Stimulated activated CD8-positive, alpha-beta memory T cell treated with anti-CD3 and anti-CD28 coated beads, Interleukin-2, amount 100 ng/mL, for 1 hour (primary cell): ENCODE measurements at places on chromosomes 1 and 21.

DNA sequence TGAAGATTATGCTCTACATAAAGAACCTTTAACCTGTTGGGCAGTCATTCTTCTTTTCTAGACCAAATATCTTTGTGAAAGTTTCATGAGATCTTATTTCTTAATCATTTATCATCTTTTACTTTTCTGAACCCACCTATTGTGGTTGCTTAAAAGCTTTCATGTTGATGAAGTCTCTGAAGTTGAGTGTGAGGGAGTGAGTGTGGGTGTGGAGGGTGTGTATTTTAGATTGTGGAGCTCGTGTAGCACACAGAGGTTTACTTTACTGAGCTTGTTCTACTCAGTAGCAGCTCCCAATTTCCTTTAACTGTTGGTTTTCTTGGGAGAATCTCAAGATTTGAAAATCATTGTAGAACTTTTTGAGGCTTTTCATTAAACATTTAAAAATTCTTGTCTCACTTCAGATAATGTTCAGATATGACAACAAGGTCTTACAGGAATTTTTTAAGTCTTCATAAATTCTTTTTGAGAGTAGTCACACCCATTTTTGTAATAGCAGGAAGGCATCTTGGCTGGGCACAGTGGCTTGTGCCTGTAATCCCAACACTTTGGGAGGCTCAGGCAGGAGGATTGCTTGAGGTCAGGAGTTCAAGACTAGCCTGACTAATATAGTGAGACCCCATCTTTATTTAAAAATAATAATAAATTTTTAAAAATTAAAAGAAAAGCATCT is 17.0 kb downstream of the SRRM1 start:
- DNase-seq: no peak

- no peak for DNase-seq
Measured at GRCh38 chr1:54973205-54973921, 7.1 kb upstream of the TMEM61 start.

- DNase-seq: no peak
Measured at GRCh38 chr1:15835205-15835740, 12.2 kb upstream of the SPEN start.

GRCh38 chr1:1264868-1265272 is 8.8 kb downstream of the UBE2J2 start:
- no peak for DNase-seq

DNA sequence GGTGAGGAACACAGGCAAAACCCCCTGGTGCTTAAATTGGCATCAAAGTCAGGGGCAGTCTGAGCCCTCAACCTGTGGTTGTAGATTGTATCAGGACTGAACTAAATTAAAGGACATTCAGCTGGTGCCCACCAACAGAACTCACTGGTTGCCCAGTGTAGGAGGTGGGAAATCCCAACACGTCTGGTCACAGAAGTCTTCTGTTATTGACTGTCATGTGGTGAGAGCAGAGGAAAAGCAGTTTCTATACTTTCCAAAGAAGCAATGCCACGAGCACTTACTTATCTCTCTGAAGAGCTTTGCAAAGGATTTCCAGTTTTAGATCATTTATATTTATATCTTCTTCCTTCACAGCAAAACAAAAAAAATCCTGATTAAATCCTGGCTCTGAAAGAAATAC is 15.0 kb upstream of the ACTA1 start:
- no peak for DNase-seq

DNA sequence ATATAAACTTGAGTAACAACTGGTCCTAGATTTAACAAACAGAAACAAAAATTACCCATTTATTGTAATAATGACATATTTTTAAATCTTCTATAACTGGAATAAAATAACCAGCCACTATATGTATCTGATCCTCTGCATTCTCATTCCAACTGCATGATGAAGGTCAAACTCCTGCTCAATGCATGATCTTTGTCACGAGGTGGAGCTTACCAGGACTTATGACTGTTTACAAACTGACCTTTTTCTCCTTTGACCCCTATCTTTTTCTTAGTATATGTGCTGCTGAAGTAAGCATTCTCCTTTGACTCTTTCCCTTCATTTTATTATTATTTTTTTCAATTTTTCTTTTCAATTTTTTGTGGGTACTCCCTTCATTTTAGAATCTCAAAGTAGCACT is 252.2 kb downstream of the PDE4B start:
- no peak for DNase-seq

GRCh38 chr1:17080880-17081279 is 27.0 kb upstream of the SDHB start:
- no peak for DNase-seq

- no peak for DNase-seq
Measured at GRCh38 chr1:10829965-10830515, 33.6 kb upstream of the CASZ1 start.

DNA sequence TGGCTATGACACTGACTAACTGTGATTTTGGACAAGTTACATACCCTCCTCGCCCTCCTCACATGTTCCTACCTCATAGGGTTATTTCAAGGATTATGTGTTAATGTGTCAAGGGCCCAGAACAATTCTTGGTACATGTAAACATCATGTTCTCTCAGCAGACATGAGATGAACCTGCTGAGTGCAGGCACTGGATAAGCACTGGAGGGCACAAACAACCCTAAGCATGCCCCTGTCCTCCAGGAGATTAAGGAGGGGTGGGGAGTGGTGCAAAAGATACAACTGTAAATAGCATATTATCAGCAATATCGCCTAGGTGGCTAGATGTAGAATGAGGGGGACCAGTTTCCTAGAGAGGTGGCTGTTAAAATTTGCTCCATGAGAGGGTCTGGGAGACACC is 17.7 kb upstream of the RGS16 start:
- DNase-seq: no peak

DNA sequence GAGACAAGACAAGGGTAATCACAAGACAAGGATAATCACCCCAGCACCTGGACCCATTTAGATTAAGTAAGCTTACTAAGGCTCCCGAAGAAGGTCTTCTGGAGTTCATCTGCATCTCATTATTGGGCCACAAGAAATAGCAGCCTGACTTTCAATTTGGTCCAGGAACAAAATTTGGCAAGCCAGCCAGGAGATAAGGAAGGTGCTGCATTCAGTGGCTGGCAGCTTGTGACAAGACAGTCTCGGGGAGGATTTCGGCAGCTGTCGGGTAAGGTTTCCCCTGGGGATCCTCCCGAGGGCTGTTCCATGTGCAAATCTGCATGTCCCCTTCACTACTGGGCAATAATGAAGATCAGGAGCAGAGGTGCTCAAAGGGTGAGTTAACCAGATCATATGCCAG is 195.2 kb downstream of the FCRL5 start:
- no peak for DNase-seq

GRCh38 chr1:48495166-48495565 is 23.2 kb upstream of the SPATA6 start:
- DNase-seq: no peak

- DNase-seq: no peak
Measured at GRCh38 chr1:9785406-9785805, 38.4 kb downstream of the CLSTN1 start.

GRCh38 chr1:206557636-206558473 is 50.5 kb downstream of the RASSF5 start:
- DNase-seq: no peak

GRCh38 chr1:228876187-228876586 is 140.9 kb downstream of the RHOU start:
- DNase-seq: no peak

DNA sequence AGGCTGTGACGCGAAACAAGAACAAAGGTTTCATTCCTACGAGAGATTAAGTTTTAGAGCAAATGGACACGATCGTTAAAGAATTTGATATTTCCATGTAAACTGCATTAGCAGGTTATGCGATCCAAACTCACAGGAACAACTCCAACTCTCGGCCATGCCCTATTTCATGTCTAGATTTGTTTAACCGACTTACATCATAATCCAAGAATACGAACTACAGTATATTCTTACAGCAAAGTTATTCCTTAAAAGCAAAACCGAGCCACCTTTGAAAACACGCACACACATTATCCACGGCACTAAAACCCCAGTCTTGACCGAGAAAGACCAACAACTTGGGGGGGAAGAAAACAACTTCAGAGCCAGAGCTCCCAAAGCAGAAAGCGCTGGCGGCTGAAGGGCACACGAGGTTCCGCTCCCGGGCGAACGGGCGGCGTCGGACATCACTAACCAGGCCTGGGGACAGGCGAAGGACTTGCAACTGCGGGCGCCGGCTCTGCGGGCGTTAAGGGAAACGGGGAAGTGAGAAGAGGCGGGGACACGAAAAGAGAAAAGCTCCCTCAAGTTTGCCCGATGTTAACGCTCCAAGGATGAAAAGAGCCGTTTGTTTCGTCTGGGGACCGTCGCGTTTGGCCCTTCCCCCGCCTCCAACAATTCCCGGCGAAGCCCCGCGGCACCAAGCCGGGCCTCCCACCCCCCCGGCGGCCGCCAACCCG is 690 bp downstream of the B3GALNT2 start:
- peak; percentile 2 for DNase-seq

- DNase-seq: no peak
Measured at GRCh38 chr1:2050461-2050792, 216 bp downstream of the PRKCZ start.

GRCh38 chr1:149967041-149967440 is 30.4 kb upstream of the MTMR11 start:
- DNase-seq: no peak

DNA sequence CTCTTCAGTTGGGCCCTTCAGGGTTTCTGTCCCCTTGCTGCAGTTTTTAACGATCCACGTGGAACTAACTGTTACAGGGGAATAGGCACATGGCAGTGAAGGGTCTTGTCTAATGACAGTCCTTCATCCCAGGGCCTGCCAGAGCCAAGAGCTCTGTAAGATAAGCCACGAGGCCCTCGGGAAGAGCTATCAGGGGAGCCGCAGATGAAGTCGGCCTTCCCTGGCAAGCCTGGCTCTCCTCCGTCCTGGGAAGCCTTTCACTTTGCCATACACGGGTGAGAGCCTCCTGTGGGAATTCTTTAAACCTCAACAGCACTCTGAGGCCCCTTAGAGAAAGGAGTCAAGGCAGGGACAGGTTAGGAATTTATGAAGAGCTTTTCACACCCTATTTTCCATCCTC is 29.0 kb downstream of the ACP6 start:
- no peak for DNase-seq

DNA sequence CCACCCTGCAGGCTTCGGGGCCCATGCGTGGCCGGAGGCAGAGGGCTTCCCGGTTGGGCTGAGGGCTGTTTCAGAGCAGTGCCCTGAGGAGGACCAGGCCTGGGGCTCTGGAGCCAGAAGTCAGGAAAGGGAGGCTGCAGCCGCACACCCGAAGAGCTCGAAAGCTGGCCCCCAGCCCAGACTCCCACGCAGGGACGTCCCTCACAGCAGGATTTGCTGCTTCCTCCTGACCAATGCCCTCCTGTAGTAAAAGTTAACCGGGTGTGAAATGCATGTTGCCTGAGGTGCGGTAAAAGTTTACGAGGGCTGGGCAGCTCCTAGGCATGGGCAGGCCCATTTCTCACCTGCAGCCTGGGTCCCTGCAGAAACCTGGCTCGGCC is 101.5 kb upstream of the ARHGEF16 start:
- no peak for DNase-seq

GRCh38 chr1:171220081-171220420 is 28.2 kb upstream of the FMO1 start:
- no peak for DNase-seq

DNA sequence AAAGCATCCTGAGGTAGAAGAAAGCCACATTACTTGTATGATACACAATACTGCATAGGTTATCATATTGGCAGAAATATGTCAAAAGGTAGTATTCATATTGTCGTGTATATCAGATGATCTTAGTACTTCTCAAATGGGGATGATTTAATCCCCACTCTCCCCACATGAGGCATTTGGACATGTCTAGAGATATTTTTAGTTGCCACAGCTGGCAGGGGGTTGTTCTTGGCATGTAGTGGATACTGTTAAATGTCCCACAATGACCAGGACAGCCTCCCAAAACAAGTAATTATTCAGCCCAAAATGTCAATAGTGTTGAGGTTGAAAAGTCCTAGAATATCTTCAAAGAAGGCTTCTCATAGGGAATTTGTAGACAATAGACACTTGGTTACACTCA is 162.8 kb downstream of the NEGR1 start:
- no peak for DNase-seq

GRCh38 chr21:35896060-35896459 is 164.3 kb downstream of the SETD4 start:
- no peak for DNase-seq

DNA sequence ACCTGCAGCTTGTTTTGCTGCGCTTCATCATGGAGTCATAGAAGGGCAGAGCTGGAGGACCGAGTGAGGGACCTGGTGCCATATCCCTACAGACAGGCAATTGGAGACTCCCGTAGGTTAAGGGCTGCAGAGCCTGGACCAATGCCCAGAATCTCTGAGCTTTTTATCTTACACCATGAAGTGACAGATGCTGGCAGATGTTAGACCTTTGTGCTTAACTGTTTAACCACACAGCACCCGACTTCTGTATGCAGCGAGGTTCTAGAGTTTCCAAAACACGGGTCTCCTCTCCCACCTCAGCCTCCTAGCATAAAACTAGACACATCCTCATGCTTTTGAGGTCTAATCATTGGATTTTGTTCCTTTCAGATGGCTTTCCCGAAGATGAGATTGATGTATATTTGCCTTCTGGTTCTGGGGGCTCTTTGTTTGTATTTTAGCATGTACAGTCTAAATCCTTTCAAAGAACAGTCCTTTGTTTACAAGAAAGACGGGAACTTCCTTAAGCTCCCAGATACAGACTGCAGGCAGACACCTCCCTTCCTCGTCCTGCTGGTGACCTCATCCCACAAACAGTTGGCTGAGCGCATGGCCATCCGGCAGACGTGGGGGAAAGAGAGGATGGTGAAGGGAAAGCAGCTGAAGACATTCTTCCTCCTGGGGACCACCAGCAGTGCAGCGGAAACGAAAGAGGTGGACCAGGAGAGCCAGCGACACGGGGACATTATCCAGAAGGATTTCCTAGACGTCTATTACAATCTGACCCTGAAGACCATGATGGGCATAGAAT is 47.6 kb downstream of the B3GALT5 start:
- DNase-seq: no peak

GRCh38 chr1:165467706-165468105 is 22.8 kb upstream of the RXRG start:
- no peak for DNase-seq

DNA sequence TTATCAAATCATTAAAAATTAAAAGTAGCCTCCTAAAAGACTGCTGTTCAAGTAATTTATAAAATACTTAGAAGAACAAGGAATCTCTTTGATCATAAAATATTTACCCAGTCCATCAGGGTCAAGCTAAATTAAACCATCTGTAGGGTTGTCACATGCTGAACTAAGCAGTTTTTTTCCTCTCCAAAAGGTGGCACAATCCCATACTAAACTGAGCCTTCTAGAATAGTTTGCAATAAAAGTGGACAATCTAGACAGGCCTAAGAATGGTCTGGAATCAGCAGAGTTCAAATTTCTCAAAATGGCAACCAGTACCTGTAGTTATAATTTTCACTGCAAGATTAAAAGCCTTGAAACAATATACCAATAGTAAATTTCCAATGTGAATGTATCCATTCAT is 194.8 kb downstream of the EIF4G3 start:
- no peak for DNase-seq

GRCh38 chr1:222123111-222123510 is 381.2 kb upstream of the DUSP10 start:
- no peak for DNase-seq

GRCh38 chr1:71413441-71414175 is 332.8 kb upstream of the ZRANB2 start:
- DNase-seq: no peak

- peak; percentile 29 for DNase-seq
Measured at GRCh38 chr1:92486251-92487077, at the start of gene GFI1. Gene GFI1, minus strand, starts transcription at chr1:92486925. Its CDS starts 3,438 bp downstream, at chr1:92483487.

GRCh38 chr1:63557365-63557987 is 34.2 kb downstream of the EFCAB7 start:
- DNase-seq: no peak

GRCh38 chr1:183022202-183023145 is 746 bp upstream of the LAMC1 start:
- no peak for DNase-seq
